ENCODE measurements at places on chromosomes 4 and X.

DNA sequence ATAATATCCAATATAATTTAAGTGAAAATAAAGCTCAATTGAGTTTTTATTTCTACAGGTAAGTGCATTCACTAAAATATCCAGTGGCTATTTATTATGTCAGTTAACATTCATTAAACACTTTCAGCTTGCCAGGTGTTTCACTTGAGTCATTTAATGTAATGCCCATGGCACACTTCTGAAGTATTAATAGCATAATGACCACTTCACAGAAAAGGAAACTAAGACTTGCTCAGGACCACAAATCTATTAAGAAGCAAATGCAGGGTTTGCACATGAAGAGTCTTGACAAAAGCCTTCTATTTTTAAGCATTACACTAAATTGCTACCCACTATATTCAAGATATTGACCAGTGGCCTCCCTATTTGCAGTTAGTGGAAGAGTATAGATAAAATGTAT lies 612.7 kb downstream of the KCTD8 start:
- no peak for DNase-seq

DNA sequence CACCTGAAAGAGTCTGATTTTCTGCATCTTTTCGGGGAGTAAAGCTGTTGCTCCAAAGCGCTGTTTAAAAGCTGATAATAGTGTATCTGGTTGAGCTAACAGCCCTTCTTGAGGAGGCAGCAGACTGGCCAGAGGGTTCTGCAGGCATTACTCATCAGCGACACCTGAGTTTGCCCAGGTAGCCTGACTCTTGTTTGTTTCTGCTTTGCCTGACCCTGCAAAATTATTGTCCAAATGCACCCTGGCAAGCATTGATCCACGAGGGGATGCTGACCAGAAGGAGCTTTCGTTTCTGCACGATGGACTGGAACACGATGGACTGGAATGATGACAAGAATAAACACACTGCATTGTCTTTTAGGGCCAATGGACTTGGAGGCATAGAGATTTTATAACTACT lies 6.2 kb downstream of the CD99 start:
- no peak for DNase-seq

DNA sequence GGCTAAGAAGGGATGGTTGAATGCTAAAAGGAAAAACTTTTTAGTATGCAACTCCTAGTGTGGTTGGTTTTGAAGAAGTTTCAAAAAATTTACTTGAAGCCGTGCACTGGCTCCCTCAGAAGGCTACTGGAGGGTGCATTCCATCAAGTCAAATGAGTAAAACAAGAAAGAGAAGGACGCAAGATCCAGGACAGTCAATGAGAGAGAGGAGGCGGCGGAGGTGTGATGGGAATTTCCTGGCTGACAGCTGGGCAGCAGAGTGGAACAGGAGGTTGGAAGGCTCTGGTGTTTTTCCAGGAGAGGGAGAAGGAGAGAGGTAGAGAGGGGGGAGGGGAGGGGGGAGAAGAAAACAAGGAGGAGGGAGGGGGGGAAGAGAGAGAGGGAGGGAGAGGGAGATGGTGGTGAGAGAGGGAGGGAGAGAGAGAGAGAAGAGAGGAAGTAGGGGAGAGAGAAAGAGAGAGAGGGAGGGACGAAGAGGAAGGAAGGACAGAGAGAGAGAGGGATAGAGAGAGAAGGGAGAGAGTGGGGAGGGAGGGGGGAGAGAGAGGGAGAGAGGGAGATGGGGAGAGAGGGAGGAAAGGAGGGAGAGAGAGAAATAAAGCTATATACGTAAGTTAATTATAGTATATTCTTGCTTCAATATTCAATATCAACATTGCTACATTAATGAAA lies 126.4 kb downstream of the SH3KBP1 start:
- no peak for DNase-seq

GRCh38 chr4:120491481-120491880 lies 424.8 kb upstream of the MAD2L1 start:
- no peak for DNase-seq

GRCh38 chr4:132123870-132124623 lies 1025.0 kb upstream of the PCDH10 start:
- DNase-seq = no peak

DNA sequence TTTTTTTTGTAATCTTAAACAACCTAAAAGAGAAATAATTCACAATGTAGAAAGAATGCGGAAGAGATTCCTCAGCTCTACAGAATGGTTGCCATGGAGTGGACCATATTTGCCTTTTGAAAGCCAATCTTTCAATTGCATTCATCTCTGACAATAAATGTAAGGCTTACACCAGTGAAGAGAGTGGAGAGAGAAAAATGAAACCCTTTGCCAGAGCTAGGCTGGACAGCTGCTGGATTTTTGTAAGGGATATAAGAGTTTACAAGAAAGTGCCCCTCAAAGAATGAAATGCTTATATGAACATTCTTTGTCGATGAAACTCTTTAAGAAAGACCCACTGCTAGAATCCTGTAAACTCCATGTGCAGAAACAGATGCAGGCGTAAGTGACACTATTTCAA lies 66.0 kb upstream of the FAT1 start:
- DNase-seq = no peak

Data from memory B cell (primary cell).